ENCODE measurements at places on chromosomes 1 and 21. TPM values are rescaled to one million over a fixed set of nuclear protein-coding genes. Genes with fewer than 3 reads are reported as not detected.

GRCh38 chr1:87951852-87952251 lies 623.2 kb downstream of the LMO4 start:
- no peak for DNase-seq

GRCh38 chr1:115654663-115655305 lies 13.0 kb downstream of the VANGL1 start:
- DNase-seq, result peak; percentile 44

DNA sequence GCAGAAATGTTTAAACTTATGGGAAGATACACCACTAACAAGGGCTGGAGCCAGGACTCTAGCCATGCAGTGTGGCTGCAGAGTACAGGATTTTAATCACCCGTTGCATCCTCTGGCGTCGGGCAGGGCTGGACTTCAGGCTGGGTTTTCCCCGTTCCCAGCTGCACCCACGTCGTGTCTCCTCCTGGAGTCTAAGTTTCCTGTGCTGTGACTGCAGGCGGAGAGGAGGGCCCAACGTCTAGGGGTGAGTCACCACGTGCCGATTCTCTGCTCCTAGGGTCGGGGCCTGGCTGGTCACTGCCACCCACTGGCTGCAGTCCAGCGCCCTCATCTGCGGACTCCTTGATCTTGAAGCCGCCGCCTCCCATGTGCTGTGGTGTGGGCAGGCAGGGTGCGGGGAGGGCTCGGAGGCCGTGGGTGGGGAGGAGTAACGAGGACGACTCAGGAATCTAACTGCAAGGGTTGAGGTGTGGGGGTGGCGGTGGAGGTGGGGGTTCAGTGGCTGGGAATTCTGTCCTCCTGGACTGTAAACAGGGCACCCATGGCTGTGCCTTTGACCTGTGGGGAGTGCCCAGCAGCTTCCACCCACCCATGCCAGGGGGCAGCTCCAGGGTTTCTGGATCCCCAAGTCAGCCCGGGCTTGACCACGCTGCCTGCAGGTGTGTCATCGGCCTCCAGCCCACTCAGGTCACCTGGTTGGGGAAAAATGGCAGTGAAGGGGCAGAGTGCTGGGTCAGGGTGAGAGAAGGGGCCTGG lies 77.8 kb downstream of the ALPL start:
- peak; percentile 62 for DNase-seq

DNA sequence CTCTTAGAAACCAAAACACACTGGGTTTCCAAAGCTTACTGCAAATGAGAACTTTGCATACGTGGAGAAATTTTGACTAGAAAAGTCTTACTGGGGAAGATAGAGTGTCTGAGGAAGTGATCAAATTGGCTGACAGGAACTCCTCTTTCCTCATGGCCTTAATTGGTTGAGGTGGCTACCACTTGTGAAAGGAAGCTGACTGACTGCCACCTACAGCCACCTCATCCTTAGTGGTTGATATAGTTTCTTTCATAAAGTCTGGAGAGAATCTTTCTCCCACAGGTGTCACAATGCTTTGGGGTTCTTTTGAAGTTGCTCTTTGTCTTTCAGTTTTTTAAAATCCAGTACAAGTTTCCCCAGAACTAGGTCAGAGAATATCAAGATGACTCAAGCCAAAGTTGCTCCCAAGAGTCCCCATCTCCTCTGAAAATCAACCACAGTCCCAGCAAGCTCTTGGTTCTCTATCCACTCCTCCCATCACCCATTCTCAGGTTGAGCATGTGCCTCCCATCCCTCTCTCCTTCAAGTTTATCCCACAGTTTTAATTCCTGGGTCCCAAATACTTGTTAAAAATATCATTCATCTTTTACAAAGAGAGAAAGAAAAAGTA lies 43.3 kb downstream of the GPR88 start:
- no peak for DNase-seq

LCE3D gene
- total RNA-seq, result not detected

WNT3A gene
- not detected for total RNA-seq

- DNase-seq, result no peak
Observed at GRCh38 chr1:163066168-163066567, 3.0 kb upstream of the RGS4 start.

- DNase-seq, result peak; percentile 32
Observed at GRCh38 chr1:159211331-159212136, 6.9 kb downstream of the ACKR1 start.

DNA sequence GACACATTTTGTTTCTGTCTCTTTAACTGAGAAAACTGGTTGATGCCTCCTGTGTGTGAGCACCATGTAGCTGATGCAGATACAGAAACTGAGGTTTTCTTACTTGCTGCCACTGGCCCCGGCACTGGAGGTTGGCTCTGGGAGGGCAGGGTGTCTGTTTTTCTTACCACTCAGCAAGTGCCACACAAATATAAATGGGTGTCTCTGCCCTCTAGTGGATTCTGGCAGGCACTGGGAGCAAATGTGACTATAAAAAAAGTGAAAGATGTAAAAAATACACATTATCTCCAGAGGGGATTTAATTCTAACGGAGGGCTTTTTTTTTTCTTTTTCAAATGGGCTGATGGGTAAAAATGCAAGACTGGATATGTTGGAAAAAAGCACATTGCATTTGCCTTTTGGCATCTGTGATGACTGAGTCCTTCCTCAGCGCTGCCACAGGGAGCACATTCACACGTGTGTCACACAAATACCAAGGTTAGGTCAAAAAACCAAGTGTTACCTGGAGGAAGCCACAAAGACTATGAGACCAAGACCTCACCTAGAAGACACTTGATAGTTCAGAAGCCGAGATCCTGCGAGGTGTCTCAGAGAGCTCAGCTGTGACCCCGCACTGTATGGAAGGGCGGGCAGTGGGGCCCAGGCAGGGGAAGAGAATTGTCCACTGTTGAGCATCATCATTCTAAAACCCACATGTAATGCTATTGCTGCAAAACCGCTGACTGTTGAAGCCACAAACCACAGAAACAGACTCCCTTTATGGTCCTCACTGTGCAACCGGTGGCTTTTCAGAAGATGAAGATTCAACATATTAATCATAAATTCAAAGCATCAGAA lies 18.9 kb downstream of the PGBD2 start:
- DNase-seq, result peak; percentile 35

GRCh38 chr1:230382001-230382491 lies 44.1 kb downstream of the PGBD5 start:
- peak; percentile 32 for DNase-seq
